GM12891 (cell line): ENCODE measurements at places on chromosomes 5 and 9.

DNA sequence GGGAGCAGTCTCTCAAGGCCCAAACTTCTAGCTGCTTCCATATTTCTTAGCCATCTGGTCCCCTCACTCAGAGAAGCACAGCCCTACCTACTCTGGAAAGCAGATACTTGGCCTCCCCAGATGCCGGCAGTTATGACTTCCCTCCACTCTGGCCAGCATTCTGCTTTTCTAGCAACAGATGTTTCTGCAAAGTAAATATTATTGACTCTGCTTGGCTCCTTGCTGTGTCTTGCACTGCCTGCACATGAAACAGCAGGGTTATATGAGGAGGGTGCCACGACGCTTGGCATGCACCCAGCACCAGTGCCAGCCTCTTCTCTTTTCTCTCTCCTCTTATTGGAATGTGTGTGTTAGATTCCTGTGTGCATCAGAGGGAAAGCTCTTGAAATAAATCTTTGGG, 99.7 kb downstream of the ARHGAP26 start:
- no peak for DNase-seq

DNA sequence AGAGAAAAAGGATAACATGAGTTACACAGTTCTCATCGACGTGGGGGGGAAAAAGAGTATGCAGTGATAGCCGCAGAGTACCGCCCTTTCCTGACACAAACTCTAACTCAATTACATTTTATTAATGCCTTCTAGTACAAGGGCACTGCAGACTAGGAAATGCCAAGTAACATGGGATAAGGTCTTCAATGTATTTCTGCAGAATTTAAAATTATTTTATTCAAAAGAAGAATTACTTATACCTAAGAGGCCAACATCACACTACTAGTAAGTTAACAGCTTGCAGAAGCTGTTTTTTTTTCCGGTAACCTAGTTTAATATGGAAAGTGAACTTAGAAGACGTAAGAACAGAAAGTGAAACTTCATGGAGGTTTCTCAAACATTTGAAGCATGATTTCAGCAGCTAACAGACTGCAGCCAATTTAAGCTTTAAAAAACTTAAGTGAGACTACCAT, 3.9 kb downstream of the SETX start:
- no peak for DNase-seq

DNA sequence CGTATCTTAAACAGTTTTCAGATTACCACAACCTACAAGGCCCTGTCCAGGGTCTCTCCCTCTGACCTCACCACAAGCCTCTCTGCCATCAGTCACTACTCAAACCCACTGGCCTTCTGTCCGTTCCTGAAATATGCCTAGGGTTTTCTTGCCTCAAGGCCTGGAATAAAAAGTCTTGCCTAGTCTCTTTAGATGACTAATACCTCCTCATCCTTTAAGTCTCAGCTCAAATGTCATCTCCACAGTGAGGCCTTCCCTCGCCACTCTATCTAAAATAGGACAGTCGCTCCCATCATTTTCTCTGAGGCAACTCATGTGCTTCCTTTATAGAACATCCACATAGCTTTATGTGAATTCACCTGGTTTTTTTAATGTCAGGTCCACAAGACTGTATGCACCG, 5.2 kb downstream of the DENND1A start:
- no peak for DNase-seq

- DNase-seq = no peak
These were observed 12.2 kb downstream of the RNF130 start for GRCh38 chr5:180059326-180059725.
